Peyer's patch (tissue), 4 donors: ENCODE measurements at places on chromosomes 6 and 20. TPM values are rescaled to one million over a fixed set of nuclear protein-coding genes. Genes with fewer than 3 reads are reported as not detected.

The LAMA5 gene
- total RNA-seq = 31.2 TPM

The B3GALT4 gene
- 31.5 TPM for total RNA-seq

DNA sequence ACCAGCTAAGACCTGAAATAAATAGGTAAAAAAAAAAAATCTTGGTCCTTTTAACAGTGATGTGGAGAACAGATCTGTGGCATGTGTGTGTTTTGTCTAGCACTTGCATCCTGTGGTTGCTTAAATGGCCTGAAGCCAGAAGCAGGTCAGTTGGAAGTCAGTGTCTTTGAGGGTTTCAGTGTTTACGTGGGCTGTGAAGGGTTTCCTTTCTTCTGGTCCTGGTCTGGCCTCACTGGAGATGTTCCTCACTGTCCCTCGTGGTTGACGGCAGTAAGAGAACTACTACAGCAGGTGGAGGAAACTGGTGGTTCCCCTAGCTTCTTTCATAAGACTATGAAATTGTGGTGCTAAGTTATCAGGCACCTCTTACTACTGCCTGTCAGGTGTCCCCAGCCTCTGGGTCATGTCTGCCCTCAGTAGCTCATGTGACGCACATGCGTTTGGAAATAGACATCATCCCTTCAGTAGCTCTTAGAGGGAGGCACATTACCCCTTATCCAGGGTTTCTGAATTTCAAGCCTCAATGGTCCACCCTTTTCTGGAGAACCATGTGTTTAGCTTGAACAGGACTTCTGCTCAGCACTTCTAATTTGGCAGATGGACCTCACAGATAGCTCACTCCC lies 59.4 kb upstream of the SCP2D1 start:
- DNase-seq = peak; percentile 16

DNA sequence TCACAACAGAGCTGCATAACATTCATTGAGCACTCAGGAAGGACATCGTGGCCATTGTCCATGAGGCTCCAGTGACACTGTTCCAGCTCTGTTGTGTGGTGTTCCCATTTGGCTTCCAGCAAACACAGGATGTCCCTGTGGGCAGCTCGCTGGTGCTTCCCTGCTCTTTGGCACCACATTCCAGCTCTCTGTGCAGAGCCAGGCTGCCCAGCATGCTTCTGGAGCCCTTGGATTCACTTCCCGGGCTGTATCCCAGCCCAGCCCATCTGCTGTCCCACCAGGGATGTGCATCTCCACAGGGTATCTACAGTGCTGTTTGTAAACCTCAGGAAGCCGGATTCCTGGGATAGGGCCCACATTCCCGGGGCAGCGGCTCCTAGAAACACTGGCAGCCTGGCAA lies 57.2 kb downstream of the CTCFL start:
- no peak for DNase-seq

- no peak for DNase-seq
These were observed 60.0 kb downstream of the BMP2 start for GRCh38 chr20:6827472-6827871.

DNA sequence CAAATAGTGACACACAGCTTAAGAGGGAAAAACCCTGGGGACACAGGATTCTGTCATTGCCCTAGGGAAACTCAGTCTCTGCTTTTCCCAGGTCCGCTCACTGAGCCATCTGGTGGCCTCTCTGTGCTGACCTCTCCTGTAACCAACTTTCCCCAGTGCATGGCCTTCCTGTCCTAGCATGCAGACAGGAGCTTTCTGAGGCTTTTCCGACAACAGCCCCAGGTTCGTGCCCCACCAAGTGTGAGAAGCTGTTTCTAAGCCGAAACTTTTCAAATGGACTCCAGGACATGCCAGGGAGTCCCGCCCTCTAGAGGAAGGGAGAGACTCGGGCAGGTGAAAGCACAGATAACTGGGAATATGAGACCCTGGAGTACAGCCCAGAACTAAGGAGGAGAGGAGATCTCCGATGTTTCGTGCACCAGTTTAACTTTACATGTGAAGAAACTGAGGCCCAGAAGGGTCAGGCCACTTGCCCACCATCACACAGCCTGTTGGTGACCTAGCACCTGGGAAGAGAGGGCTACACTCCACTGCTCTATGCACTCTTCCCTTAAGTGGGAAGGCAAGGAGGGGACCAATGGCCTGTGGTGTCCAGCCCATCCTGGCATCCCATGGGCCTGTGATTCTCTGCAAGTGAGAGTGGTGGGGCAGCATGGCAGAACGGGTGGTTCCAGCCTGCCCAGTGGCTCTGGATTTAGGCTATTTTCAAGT lies 46.2 kb downstream of the RPP40 start:
- no peak for DNase-seq

- no peak for DNase-seq
These were observed 43.7 kb upstream of the VSX1 start for GRCh38 chr20:25125636-25126035.

- DNase-seq = no peak
These were observed 277.2 kb downstream of the PRKN start for GRCh38 chr6:162450358-162450757.

GRCh38 chr20:14117768-14118167 lies 122.5 kb downstream of the MACROD2 start:
- no peak for DNase-seq
